Forelimb muscle (tissue), 1 donor: ENCODE measurements at places on chromosomes 12 and 14. TPM values are rescaled to one million over a fixed set of nuclear protein-coding genes. Genes with fewer than 3 reads are reported as not detected.

The SLCO1C1 gene
- polyA plus RNA-seq: 0.29 TPM

DNA sequence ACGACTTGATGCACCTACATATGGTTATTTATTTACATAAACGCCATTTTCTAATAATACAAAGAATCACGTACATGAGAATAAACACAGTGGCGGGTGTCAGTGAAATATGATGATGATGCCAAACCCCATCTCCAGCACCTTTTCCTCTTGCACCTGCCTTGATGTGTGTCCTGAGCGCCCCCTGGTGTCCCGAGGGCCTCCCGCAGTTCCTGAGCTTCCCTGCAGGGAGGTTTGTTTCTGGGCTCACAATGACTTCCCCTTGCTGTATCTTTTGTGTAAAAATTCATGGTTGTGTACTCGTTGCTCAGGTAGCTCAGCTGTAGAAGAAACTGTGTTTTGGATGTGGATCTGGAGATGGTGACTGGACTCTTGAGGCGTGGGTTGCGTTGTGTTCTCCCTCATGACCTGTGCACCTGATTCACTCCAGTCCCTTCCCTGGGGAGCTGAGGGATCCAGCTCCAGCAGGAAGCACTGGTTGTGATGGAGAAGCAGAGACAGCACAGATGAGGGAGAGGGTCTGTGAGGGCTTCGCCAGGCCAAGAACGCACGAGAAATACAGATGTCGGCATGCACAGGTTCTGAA lies 1037.8 kb downstream of the TMEM121 start:
- no peak for DNase-seq

- no peak for DNase-seq
These were observed 13.8 kb downstream of the RCOR1 start for GRCh38 chr14:102606296-102606695.

The KRT74 gene
- polyA plus RNA-seq: not detected

DNA sequence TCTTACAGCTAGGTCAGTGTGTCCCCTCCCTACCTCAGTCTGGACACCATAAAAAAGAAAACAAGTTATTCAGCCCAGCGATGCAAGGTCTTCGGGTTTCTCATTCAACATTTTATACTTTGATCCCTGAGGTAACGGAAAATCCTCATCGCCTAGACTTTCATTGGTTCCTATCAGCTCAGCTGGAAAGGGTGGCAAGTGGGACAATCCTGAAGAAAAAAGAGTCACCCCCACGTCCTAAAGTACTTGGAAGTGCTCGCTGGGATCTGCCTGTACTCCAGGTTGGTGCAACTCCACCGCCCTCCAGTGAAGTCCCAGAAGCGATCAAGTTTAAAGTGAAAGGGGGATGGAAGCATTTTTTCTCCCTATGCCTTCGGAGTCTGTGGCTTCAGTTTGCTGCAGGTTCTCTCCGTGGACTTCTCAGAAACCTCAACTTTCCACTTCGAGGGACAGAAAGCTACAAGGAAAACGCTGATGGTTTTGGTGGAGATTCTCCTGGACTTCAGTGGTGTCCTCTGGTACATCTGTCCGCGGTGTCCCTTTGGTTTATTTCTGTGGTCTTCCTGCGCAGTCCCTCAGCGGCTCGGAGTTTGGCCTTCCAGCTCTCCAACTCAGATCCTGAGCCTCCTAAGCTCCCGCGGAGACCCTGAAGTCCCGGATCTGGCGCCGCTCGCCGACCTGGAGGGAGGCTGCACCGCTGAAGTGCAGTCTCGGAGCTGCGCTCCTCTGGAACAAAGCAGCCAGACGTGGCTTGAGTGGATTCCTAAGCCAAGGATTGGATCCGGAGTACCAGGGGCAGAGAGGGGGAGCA lies 1.8 kb upstream of the LRFN5 start:
- DNase-seq: no peak

GRCh38 chr12:120167529-120168095 lies 26.9 kb downstream of the GCN1 start:
- no peak for DNase-seq

The VPS29 gene
- 129 TPM for polyA plus RNA-seq

The TAS2R14 gene
- polyA plus RNA-seq: 3.5 TPM

The CKB gene
- 294 TPM for polyA plus RNA-seq

GRCh38 chr14:85415015-85415712 lies 114.8 kb upstream of the FLRT2 start:
- DNase-seq: peak; percentile 89

DNA sequence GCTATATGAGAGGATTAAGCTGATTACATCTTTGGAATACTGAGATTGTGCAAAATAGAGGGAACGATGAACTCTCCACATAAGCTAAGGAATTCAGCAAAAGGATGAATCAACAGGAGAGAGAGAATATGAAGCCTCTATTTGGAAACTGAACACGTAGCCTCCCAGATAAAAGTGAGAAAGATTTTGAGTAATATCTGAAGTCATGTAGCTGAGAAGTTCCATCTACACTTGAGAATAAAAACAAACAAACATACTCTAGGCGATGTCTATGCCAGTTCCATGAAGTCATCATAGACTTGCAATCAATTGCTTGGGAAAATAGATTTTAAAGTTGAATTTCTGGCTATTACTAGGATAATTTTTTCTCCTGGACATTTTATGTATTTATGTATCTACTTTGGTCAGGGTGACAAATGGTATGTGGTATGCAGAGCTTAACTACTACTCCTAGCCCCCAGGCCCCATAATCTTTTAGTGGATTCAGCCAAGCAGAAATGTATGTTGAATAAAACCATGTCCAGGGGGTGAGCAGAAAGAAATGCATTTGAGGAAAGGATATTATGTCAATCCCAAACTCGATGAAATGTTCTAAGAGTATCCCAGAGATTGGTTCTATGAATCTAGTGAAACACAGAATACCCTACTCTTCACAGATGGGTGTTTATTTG lies 627.4 kb downstream of the DIO2 start:
- no peak for DNase-seq

DNA sequence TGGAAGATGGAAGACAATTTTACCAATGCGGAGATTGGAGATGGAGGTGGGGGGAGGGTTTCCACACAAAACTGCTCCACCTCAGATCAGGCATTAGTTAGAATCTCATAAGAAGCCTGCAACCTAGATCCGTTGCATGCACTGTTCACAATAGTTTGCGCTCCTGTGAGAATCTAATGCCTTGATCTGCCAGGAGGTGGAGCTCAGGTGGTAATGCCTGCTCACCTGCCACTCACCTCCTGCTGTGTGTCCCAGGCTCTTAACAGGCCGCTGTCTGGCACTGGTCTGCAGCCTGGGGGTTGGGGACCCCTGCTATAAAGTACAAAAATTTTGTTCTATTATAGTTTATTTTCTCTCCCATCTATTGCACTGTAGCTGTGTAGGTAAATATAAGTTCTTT lies 84.9 kb upstream of the FOXG1 start:
- no peak for DNase-seq
